SJSA1 (cell line): ENCODE measurements at places on chromosomes 2 and 18. TPM values are rescaled to one million over a fixed set of nuclear protein-coding genes. Genes with fewer than 3 reads are reported as not detected.
A peak's percentile ranks its signal among the peaks of the same experiment; 100 is the strongest.

DNA sequence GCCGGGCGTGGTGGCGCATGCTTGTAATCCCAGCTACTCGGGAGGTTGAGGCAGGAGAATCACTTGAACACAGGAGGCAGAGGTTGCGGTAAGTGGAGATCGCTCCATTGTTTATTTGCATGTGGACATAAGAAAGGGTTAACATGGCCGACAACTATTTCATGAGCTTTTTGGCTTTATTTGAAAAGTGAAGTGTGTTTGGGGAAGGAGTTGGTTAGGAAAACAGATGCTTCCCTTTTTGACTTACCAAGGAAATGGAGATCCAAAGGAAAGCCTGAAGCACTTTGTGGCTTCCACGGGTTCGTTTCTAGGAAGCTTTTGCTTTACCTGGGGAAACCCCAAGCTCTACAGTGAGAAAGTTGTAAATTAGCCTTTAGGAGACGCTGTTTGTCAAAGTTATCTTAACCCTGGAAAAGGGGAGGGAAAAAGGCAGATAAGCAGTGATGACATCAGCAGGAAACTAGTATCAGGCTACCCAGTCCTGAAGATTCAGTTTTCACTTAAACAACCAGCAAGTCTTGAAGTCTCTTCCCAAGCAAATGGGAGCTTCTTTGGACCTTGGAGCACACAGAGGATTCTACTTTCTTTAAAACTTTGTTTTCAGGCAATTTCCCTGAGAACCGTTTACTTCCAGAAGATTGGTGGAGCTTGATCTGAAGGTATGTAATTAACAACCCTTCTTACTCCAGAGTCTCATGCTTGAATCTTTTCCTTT is at the start of gene CASP10:
CASP10 (plus strand) TSS at position 492 of the 715 bp plus-strand sequence. CDS start 2,637 bp downstream, outside the sequence.
- H3K27me3 ChIP-seq, result no peaks in the 10 kb centered on the region
- H3K27ac ChIP-seq, result peak within 1 kb of the TSS; percentile 27; the same call in 1 of the 2 replicates
- no peak for DNase-seq
- peaks cover 8% of the 10 kb centered on the region for H3K4me1 ChIP-seq

DNA sequence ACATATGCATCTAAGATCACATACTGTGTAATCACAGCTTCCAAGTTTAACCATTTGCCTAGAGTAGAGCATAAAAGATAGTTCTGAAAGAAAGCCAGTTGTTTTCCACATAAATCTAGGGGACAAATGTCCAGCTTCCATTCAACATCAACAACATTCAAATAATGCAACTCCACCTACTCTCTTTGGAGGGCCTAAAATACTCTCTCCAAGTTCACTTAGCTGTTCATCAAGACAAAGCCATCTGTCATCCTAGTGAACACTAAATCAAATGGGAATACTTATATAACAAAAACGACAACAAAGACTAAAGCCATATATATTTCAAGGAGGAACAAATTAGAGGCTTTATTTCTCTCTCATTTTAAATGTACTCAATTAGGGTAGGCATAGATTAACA is 221.5 kb upstream of the CDH2 start:
- H3K36me3 ChIP-seq, result no peaks in the 10 kb centered on the region
- no peak overlapping the region for H3K27ac ChIP-seq
- no peak for DNase-seq
- no peaks in the 10 kb centered on the region for H3K4me1 ChIP-seq

GRCh38 chr2:219289195-219289536 is 10.0 kb downstream of the DNAJB2 start:
- no peak overlapping the region for H3K27ac ChIP-seq
- no peak overlapping the region for H3K4me3 ChIP-seq
- peaks cover 20% of the 10 kb centered on the region for H3K36me3 ChIP-seq
- peaks cover 12% of the 10 kb centered on the region for H3K4me1 ChIP-seq
- no peak for DNase-seq

The ZNF804A gene
- 8.0 and 12.1 TPM in 2 replicates for total RNA-seq

The PMAIP1 gene
- total RNA-seq, result 24.2 and 31.7 TPM in 2 replicates

GRCh38 chr2:44918095-44918775 is 23.3 kb upstream of the SIX3 start:
- no peaks in the 10 kb centered on the region for H3K36me3 ChIP-seq
- H3K27ac ChIP-seq, result peak overlapping the region; percentile 59
- H3K27me3 ChIP-seq, result no peaks in the 10 kb centered on the region
- H3K4me3 ChIP-seq, result no peak overlapping the region

The HRH4 gene
- total RNA-seq, result not detected in 2 replicates

The CLASP1 gene
- 22.8 and 28.2 TPM in 2 replicates for total RNA-seq

The EPC2 gene
- total RNA-seq, result 16.0 and 19.5 TPM in 2 replicates

GRCh38 chr2:43841949-43842865 is 3.4 kb downstream of the ABCG8 start:
- no peaks in the 10 kb centered on the region for H3K36me3 ChIP-seq
- H3K27me3 ChIP-seq, result peaks cover 8% of the 10 kb centered on the region; the same call in 1 of the 2 replicates
- H3K27ac ChIP-seq, result no peak overlapping the region
- H3K4me1 ChIP-seq, result no peaks in the 10 kb centered on the region
- H3K4me3 ChIP-seq, result no peak overlapping the region

DNA sequence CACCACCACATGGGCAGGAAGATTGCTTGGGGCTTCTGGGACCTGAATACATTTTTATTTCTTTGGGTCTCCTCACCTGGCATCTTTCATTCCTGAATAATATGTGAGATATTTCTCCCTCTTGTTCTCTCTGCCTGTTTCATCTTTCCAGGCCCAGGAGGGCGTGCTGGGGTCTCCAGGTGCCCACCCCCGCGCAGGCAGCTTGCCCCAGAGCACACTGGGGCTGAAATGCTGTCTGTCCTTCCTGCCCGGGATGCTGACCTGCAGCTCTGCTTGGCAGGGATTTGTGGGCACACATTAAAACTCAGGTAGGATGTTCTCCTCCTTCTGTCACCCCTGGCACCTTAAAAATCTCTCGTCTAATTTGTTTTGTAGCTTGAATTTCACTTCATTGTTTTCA is 39.7 kb upstream of the TEX51 start:
- no peaks in the 10 kb centered on the region for H3K4me1 ChIP-seq
- no peak overlapping the region for H3K4me3 ChIP-seq
- no peaks in the 10 kb centered on the region for H3K36me3 ChIP-seq
- H3K27ac ChIP-seq, result no peak overlapping the region

DNA sequence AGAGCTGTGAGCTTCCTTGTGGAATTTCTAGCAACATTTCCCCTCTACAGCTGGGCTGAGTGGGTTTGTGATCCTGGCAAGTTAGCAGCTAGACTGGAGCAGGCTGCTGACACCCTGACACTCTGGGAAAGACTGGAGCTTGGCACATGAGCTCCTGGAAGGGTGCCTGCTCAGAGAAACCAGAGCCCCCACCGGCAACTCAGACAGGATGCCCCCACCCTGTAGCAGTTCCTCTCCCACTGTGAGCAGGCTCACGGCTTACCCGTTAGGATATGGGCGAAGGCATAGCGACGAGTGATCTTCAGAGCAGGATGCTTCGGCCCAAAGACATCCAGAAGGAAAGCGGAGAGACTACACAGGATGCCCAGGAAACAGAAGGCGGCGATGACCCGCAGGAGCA is 11.2 kb downstream of the TMEM127 start:
- H3K36me3 ChIP-seq, result peaks cover 57% of the 10 kb centered on the region
- no peak for DNase-seq
- no peaks in the 10 kb centered on the region for H3K27me3 ChIP-seq
- H3K4me3 ChIP-seq, result no peak overlapping the region
- peaks cover 18% of the 10 kb centered on the region for H3K4me1 ChIP-seq

The DES gene
- total RNA-seq, result 0.13 TPM in 1 of 2 replicates, not detected in the other

DNA sequence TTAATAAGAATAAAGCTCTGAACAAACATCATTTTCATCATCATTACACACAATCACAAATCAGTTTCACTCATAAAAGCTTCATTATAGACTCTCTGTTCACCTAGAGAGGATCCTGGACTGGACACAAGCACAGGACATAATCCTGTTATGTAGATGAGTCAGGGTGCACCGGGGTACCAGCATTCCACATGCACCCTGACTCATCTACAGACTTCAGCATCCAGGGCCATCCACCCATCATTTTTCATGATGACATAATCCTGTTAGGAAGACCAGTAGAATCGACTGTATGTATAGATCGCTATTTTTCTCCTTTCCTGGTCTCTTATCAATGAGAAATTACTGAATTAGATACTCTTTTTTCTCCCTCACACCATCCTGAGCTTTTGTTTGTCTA is 73.7 kb upstream of the PIK3C3 start:
- no peak for DNase-seq
- no peak overlapping the region for H3K27ac ChIP-seq
- no peaks in the 10 kb centered on the region for H3K4me1 ChIP-seq
- no peak overlapping the region for H3K4me3 ChIP-seq
- no peaks in the 10 kb centered on the region for H3K36me3 ChIP-seq
- H3K27me3 ChIP-seq, result no peaks in the 10 kb centered on the region; the same call in 1 of the 2 replicates

GRCh38 chr2:209901172-209901571 is 101.3 kb upstream of the RPE start:
- H3K27ac ChIP-seq, result no peak overlapping the region
- DNase-seq, result no peak
- H3K36me3 ChIP-seq, result no peaks in the 10 kb centered on the region
- H3K27me3 ChIP-seq, result no peaks in the 10 kb centered on the region
- H3K4me3 ChIP-seq, result no peak overlapping the region

The ATP6V1C2 gene
- 0.13 TPM in 1 of 2 replicates, not detected in the other for total RNA-seq

- peaks cover 44% of the 10 kb centered on the region for H3K4me1 ChIP-seq
- H3K27ac ChIP-seq, result no peak overlapping the region
- DNase-seq, result no peak
- H3K4me3 ChIP-seq, result no peak overlapping the region
- no peaks in the 10 kb centered on the region for H3K36me3 ChIP-seq
Measured at GRCh38 chr2:1607236-1607920, 136.9 kb downstream of the PXDN start.

DNA sequence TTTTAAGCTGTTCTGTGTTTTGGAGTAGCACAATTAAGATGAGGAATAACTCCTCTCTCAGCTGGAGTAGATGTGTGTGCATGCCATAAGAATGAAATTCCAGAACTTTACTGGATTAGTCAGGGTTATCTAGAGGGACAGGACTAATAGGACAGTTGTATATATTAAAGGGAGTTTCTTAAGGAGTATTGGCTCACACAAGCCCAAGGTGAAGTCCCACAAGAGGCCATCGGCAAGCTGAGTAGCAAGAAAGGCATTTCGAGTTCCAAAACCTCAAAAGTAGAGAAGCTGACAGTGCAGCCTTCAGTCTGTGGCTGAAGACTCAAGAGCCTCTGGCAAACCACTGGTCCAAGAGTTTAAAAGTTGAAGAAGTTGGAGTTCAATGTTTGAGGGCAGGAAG is 113.7 kb downstream of the RIT2 start:
- H3K36me3 ChIP-seq, result no peaks in the 10 kb centered on the region
- no peak overlapping the region for H3K4me3 ChIP-seq
- no peaks in the 10 kb centered on the region for H3K4me1 ChIP-seq
- H3K27me3 ChIP-seq, result no peaks in the 10 kb centered on the region; the same call in 1 of the 2 replicates
- no peak for DNase-seq
- no peak overlapping the region for H3K27ac ChIP-seq

GRCh38 chr2:143764261-143764660 is 635.0 kb downstream of the ARHGAP15 start:
- H3K4me3 ChIP-seq, result no peak overlapping the region
- peaks cover 4% of the 10 kb centered on the region; the same call in 1 of the 2 replicates for H3K4me1 ChIP-seq
- no peak overlapping the region for H3K27ac ChIP-seq
- no peaks in the 10 kb centered on the region for H3K27me3 ChIP-seq

- H3K27me3 ChIP-seq, result no peaks in the 10 kb centered on the region
- no peak for DNase-seq
- no peak overlapping the region for H3K27ac ChIP-seq
- no peaks in the 10 kb centered on the region for H3K36me3 ChIP-seq
Measured at GRCh38 chr18:49412679-49413078, 47.8 kb downstream of the DYM start.

The THSD7B gene
- total RNA-seq, result 0.16 TPM in 1 of 2 replicates, not detected in the other

The C2orf66 gene
- total RNA-seq, result 0.05 TPM in 1 of 2 replicates, not detected in the other

The SERPINB11 gene
- total RNA-seq, result not detected in 2 replicates

GRCh38 chr2:173355132-173355865 is 627 bp downstream of the CDCA7 start:
- no peaks in the 10 kb centered on the region for H3K27me3 ChIP-seq
- H3K4me3 ChIP-seq, result peak overlapping the region; percentile 86
- H3K27ac ChIP-seq, result peak overlapping the region; percentile 98
- peaks cover 25% of the 10 kb centered on the region for H3K4me1 ChIP-seq

- H3K4me3 ChIP-seq, result no peak overlapping the region
- no peak for DNase-seq
- H3K36me3 ChIP-seq, result no peaks in the 10 kb centered on the region
- H3K27ac ChIP-seq, result no peak overlapping the region
- 0 out of 2 replicates have a peak, but pooled peaks cover 3% of the 10 kb centered on the region for H3K27me3 ChIP-seq
- H3K4me1 ChIP-seq, result no peaks in the 10 kb centered on the region
Measured at GRCh38 chr2:48189552-48190228, 283.4 kb upstream of the FBXO11 start.

GRCh38 chr18:8963876-8964275 is 138.6 kb upstream of the NDUFV2 start:
- H3K4me1 ChIP-seq, result peaks cover 11% of the 10 kb centered on the region
- DNase-seq, result no peak
- H3K4me3 ChIP-seq, result no peak overlapping the region
- H3K36me3 ChIP-seq, result no peaks in the 10 kb centered on the region
- no peak overlapping the region for H3K27ac ChIP-seq

DNA sequence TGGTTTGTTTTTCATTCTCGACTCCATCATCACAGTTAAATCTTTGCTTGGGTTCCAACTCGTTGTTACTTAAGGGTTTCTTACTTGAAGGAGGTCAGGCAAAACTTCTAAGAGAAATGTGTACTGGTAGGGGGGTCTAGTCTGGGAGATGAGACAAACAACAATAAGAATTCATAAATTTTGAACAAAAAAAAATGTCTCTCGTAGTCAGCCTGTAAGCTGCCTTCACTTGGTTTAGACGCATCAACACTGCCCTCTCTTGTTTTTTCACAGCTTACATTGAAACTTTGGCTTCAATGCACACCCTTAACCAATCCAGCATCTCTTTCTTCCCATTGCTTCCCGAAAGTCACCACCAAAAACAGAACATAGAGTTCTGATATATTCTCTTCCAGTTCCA is 576.4 kb upstream of the PIK3C3 start:
- H3K27ac ChIP-seq, result no peak overlapping the region
- DNase-seq, result no peak
- no peaks in the 10 kb centered on the region for H3K36me3 ChIP-seq
- H3K27me3 ChIP-seq, result no peaks in the 10 kb centered on the region

The CAD gene
- 17.0 and 17.6 TPM in 2 replicates for total RNA-seq

GRCh38 chr2:222656526-222657446 is 894 bp upstream of the FARSB start:
- peak overlapping the region; percentile 85 for H3K4me3 ChIP-seq
- no peak for DNase-seq
- peak overlapping the region; percentile 99 for H3K27ac ChIP-seq
- peaks cover 7% of the 10 kb centered on the region; the same call in 1 of the 2 replicates for H3K36me3 ChIP-seq
- H3K4me1 ChIP-seq, result peaks cover 13% of the 10 kb centered on the region

The ATP6V1B1 gene
- not detected in 2 replicates for total RNA-seq

The DIPK1C gene
- total RNA-seq, result not detected in 2 replicates

- no peak for DNase-seq
- H3K27me3 ChIP-seq, result no peaks in the 10 kb centered on the region
- H3K4me3 ChIP-seq, result no peak overlapping the region
- H3K4me1 ChIP-seq, result peaks cover 38% of the 10 kb centered on the region
- no peak overlapping the region for H3K27ac ChIP-seq
Measured at GRCh38 chr2:36658277-36658748, 38.2 kb upstream of the VIT start.
